Fibroblast of the aortic adventitia (primary cell): ENCODE measurements at places on chromosomes 3 and 15. TPM values are rescaled to one million over a fixed set of nuclear protein-coding genes. Genes with fewer than 3 reads are reported as not detected.
A peak's percentile ranks its signal among the peaks of the same experiment; 100 is the strongest.

DNA sequence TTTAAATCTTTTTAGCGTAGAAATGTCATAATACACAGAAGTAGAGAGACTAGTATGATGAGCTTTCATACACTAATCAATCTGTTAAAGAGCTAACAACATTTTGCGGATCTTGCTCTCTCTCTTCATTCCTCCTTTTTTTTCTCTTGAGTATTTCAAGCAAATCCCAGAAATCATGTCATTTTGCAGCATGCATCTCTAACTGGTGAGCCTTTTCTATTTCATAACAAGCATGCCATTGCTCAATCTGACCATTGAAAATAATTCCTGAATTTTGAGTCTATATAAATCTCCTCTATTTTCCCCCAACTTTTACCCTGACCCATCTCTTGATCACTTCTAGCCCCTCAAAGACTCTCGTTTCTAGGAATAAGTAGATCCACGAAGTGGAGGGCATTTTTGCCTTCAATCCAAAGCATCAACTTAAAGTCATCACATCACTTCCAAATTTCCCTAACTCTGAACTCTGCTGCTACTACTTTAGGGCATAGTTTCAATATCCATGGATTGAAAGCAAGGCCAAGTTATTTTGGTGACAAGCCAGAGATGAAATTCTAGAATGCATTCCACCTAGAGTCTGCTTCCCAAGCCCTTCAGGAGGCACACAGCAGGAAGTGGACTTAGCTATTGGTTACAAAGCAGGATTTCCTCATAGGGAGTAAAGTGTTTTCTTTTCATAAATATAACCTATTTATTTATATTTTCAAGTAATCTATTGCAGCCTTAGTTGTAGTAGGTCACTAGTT, 253.5 kb upstream of the ZPLD1 start:
- DNase-seq: peak; percentile 94

GRCh38 chr3:17964108-17964507, 221.7 kb upstream of the TBC1D5 start:
- DNase-seq: no peak

DNA sequence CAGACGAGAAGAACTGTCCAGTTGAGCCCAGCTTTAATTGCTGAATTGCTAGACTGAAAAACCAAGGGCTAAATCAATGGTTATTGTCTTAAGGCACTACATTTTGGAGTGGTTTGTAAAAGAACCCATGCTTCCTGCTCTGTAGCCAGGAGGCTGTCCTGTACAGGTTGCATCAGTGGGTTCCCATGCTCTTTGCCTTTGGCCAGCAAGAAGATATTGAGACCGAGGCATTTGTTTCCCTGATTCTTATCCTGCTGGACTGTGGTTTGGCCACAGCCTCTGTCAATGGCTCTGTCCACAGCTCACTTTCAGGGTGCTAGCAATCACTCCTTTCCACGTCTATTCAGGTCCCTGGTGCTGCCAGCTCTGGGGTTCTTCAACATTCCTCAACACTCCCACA, 89.6 kb downstream of the FAM43A start:
- peak; percentile 61 for DNase-seq

Gene DPPA4
- total RNA-seq: not detected in 2 replicates

DNA sequence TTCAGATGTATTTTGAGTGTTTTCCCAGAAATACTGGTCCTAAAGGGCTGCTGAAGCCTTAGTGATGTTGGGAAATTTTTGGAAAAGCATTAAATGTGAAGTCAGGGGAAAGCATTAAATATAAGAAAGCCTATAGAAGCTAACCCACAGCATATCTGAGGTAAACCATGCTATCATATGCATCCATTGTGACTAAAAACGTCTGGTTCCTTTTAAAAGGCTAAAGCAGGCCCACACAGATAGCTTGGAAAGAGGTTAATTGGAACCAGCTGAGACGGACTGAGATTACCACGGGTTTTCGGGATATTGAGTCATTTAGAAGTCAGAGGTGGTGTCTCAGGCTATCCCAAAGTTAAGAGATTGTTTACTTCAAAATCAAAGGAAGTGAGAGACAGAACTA, 78.2 kb downstream of the CYP19A1 start:
- DNase-seq: peak; percentile 93

GRCh38 chr3:39548282-39548681, 80.8 kb downstream of the MOBP start:
- no peak for DNase-seq

DNA sequence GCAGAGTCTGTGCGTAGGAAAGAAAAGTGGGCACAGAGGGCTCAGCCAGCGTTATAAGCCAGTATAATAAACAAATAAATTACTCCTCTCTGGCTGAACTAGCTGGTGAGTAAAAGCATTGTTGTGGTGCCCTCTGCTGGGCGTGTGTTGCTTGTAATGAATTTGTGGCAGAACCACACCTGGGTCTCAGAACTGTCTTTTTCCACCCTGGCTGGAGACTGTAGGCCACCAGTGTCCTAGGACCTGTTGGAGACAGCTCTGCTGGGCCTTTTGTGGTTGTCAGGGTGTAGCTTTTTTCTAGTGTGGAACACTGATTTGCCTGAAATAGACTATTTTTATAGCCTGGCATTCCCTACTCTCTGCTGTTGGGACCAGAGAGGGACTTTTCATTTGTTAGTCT, 130.5 kb upstream of the EIF1B start:
- DNase-seq: peak; percentile 85

DNA sequence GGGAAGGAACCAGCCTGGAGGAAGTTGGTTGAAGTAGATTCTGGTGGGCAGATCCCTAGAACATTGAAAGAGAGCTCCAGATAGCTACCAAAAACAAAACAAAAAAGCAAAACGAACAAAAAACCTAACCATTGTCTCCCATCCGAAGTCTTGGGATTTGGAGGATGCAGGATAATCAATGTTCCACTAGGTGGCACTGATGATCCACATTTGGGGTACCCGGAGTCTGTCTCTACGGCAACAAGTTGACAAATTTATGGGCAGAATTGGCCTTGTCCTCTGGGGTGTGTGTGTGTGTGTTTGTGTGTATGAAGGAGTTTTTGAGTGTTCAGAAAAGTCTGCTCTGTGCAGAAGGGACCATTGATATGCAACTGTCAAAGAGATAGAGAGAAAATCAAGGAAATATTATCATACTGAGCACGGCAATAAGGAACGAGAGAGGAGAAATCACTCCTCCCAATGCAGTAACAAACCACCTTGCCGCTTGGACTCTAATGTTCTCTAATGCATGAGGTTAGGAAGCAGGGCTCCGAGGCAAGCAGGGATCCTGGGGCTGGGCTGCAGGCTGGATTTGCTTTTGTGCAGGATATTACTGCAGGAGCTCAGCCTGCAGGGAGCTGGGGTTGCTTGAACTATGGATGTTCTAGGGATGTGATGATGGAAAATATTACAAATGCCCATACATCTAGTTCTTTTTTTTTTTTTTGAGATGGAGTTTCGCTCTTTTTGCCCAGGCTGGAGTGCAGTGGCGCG, 59.8 kb upstream of the KLHL25 start:
- peak; percentile 77 for DNase-seq

GRCh38 chr3:159265705-159266104, 463.9 kb downstream of the MFSD1 start:
- DNase-seq: peak; percentile 74

Gene LMAN1L
- not detected in 2 replicates for total RNA-seq

GRCh38 chr3:47772788-47773187, 8.9 kb downstream of the SMARCC1 start:
- no peak for DNase-seq

DNA sequence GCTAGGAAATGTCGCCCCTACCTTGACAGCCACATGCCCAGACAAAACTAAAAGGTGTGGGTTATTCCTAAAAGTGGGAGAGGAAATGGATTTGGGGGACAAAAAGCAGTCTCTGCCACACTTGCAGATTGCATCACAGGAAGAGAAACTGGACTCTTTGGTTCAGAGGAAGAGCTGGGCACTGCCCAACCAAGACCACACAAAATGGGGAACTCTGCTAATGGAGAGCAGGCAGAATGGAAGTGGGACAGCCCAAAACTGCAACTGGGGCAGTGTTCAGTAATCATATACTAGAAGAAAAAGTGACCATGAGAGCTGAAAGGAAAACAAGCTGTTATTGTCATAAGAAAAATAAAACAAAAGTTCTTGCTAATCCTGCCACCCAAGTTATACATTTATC, 138.9 kb upstream of the FRMD4B start:
- no peak for DNase-seq

Gene P3H2
- 4.0 and 15.6 TPM in 2 replicates for total RNA-seq

Gene STRIT1
- total RNA-seq: not detected in 2 replicates

GRCh38 chr3:21509731-21510470, 241.1 kb downstream of the ZNF385D start:
- DNase-seq: no peak

GRCh38 chr15:48463366-48463880, 132.2 kb downstream of the DUT start:
- DNase-seq: no peak

Gene DAPK2
- total RNA-seq: 3.7 and 4.2 TPM in 2 replicates

DNA sequence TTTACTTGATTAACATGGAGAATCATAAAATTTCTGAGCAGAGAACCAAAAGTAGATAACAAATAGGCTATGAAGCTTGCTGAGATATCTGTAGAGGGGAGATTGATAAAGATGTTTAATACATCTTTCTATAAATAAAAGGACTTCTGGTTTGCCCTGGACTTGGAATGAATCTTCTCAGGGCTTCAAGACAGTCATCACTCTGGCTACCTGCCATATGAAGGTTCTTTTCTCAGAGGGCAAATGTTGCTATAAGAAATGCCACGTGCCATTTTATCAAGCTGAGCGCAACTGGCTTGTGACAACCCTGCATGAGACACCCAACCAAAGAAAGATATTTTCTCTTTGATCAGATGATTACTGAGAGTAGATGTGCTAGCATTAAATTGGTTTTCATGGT, 192.5 kb downstream of the WNT5A start:
- DNase-seq: no peak

DNA sequence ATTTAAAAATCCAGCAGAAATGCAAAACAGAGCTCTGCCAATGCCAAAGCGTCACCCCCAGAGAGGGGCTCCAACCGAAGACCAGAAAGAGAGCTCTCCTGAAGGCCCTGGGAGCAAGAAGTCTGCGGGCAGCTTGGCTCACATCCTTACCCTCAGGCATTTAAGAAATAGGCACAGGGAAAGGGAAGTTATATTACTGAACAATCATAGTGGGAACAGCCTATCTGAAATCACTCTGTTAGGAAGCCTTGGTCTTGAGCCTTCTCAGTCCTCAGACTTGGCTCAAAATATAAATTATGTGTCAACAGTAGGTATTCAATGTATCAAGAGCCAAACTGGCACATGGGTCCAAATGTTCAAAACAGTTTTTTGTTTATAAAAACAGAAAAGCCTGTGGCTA, 10.3 kb upstream of the PPARG start:
- DNase-seq: no peak

GRCh38 chr3:154956815-154957214, 123.3 kb upstream of the MME start:
- peak; percentile 72 for DNase-seq

- DNase-seq: no peak
Observed at GRCh38 chr15:67296188-67296587, 41.6 kb downstream of the IQCH start.

- peak; percentile 80 for DNase-seq
Observed at GRCh38 chr15:90902040-90902839, 862 bp upstream of the MAN2A2 start.
